T-helper 1 cell (primary cell): ENCODE measurements at places on chromosomes 5 and 9.

GRCh38 chr9:120956862-120957261 is 30.3 kb upstream of the TRAF1 start:
- DNase-seq: no peak

GRCh38 chr9:136544964-136545691 is 720 bp downstream of the NOTCH1 start:
- no peak for DNase-seq

DNA sequence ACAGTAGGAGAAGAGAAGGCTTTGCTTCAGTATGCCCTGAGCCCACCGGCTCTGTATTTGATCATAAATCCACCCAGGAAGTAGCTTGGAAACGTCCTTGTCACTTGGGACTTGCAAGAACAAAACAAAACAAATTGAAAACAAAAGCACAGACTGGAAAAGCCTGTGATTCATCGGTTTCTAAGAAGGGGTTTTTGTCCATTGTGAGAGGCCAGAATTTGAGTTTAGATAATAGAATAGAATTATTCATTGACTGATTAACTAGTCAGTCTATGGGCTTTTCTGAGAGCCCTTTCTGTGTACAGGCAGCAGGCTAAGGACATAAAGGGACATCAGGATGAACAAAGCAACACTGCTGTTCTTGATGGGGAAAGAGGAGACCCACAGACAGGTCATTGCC is 424.8 kb downstream of the IRX1 start:
- no peak for DNase-seq

- DNase-seq: no peak
Observed at GRCh38 chr9:82117026-82117811, 128.6 kb downstream of the SPATA31D1 start.

GRCh38 chr5:67350618-67351201 is 154.1 kb upstream of the CD180 start:
- no peak for DNase-seq

DNA sequence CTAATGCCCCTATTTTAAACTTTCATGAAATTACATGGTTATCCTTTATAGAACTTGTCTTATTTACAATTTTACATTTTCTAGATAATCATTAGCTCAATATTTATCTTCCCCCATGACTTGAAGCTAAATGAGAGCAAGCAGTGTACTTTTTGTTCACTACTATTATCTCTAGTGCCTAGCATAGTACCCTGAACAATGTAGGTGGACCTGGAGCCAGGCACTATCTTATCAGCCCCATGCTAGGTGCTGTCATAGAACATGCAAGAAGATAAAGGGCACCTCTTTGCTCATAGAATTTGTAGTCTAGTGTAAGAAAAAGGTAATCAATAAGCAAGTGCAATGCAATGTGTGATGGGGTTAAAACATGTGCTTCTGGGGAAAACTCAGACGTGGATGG is 399.9 kb downstream of the ELAVL2 start:
- no peak for DNase-seq

DNA sequence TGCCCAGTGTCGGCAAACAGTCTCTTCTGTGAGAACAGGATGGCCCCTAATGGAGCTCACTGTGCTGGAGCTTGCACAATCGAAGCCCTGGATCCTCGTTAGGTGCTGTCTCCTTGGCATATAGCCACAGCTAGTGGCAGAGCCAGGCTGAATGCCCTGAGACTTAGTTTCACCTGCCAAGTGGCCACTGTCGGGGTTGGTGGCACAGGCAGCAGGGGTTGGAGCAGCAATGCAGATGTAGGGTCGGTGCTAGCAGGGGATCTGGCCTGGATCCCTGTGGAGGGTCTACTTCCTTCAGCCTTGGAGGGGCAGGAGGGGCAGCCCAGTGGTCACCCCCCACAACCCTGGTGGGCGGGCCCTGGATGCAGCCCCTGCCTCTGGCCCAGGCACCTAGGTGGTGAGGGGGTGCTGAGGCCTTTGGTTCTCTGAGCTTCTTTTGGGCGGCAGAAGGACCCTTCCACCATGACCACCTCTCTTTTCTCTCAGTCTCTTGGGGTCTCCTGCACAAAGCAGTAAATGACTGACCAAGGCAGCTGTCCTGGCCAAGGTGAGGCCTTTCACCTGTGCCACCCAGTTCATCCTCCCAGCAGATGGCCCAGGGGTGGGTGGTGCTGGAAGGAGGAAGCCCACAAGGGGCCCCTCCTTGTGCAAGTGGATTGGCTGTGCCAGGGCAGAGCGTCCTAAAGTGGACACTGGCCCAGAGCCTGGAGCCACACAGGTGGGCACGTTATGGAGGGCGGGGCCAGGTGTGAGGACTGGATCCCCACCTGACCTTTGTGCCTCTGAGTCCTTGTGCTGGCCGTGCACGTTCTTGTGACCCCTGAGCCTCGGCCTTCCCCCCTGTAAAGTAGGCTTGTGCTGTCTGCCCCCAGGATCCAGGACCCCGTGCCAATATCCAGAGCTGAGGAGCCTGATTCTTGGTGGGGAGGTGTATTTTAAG is 44.8 kb downstream of the PHF2 start:
- no peak for DNase-seq
